ENCODE measurements at places on chromosomes 7 and 10. TPM values are rescaled to one million over a fixed set of nuclear protein-coding genes. Genes with fewer than 3 reads are reported as not detected.

The SORCS3 gene
- total RNA-seq = under 0.01 TPM

The BAG3 gene
- 29.9 TPM for total RNA-seq

DNA sequence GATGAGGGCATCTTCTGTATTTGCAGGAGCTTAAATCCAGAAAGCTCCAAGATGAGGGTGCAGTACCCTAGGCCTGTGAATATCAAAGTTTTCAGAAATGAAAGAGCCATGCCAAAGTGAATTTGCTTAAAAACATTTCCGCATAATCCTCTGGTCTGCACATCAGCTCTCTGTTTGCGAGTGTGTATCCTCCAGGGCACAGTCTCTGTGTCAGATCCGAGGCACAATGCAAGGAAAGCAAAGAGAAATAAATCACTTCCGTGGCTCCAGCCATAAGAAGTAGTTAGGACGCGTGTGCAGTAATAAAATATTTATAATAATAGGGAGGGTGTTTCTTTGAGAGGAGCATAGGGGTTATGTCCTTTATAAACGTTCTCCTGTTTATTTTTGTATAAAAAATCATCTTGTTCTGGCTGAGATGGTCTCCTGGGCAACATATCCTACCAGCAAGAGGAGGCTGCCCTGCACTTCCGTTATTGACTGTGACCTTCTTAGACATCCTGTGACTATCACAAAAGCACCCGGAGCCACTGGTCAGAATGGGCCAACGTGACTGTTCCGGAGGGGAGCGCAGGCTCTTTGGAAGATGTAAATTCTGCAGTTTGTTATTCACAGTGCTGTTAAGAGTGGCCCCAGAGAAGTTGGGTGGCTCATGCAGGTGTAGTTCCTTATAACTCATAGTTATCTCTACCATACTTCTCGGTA, 667.6 kb upstream of the FOXK1 start:
- no peaks in the 10 kb centered on the region for H3K4me1 ChIP-seq
- no peaks in the 10 kb centered on the region for H3K27me3 ChIP-seq
- H3K27ac ChIP-seq = no peak overlapping the region
- H3K4me3 ChIP-seq = no peak overlapping the region

DNA sequence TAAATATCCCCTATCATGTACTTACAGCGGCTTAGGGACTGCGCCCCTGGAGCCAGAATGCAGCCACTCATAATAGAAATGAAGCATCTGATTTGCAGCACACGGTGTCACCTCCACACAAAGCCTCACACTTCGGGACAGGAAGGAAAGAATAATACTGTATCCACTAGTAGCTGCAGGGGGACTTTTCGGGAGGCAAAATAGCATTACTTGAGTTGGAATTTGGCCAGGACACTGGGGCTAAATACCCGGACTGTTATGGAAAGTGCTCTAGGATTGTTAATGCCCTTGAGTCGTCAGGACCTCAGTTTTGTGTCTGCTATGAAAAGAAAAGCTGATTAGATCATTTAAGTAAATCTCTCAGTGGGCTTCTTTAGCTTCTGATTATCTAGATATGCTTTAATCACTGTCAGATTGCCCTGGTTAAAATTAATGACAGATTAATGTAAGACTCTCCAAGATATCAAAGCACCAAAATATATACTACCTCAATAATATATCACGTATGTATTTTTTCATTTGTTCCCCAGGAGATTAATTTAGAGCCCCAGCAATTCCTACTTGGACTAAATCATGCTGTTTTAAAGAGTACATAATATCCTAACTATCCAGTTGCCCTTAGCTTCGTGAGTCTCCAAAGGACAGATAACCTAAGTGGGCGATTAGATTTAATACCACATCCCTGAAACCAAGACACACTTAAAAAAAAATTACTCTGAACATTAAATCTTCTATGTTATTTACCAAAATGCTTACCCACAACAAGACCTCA, 173.0 kb upstream of the NEBL start:
- DNase-seq = no peak
- no peak overlapping the region for H3K27ac ChIP-seq
- H3K36me3 ChIP-seq = no peaks in the 10 kb centered on the region
- H3K4me1 ChIP-seq = no peaks in the 10 kb centered on the region
- no peaks in the 10 kb centered on the region for H3K27me3 ChIP-seq

- H3K27ac ChIP-seq = no peak overlapping the region
- H3K4me1 ChIP-seq = no peaks in the 10 kb centered on the region
- H3K4me3 ChIP-seq = no peak overlapping the region
- no peak for DNase-seq
- H3K27me3 ChIP-seq = no peaks in the 10 kb centered on the region
Measured at GRCh38 chr10:6337382-6337781, 134.7 kb downstream of the PFKFB3 start.

Measured in breast epithelium (tissue), 4 donors.